NCI-H2171 treated with DMSO at 0.1 percent for 48 hours (cell line): ENCODE measurements at places on chromosomes 1 and 21.
A peak's percentile ranks its signal among the peaks of the same experiment; 100 is the strongest.

DNA sequence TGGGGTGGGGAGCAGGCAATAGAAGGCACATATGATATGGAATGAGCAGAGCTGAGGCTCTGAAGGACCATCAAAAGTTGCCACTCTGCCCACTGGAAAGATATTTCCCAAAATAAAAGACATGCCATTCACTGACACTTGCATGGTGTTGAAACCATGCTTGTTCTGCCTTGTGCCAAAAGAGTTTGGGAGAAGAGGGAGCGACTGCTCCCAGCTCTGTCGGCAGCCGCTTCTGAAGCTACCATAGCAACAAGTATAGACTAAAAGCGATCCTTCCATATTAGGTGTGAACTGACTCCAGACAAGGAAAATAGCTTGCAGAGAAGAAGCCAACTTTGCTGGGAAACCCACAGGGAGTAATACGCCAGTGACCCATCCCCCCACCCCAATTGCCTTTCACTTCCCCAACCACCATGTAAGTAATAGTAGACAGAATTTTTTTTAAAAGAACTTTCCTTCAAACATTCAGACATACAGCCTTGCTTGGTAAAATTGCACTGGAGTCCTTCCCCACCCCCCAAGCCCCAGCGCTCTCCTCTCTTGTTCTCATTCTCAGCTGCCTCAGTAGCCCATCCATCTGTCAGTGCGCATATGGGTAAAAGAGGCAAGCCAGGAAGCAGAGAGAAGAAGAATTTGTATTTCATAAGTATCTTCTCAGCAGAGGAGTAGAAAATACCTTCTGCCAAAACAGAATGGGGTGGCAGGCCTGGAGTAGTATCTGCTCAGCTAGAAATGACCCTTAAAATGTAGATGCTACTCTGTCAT, 263.7 kb downstream of the OMA1 start:
- DNase-seq, result no peak

- no peak for DNase-seq
Measured at GRCh38 chr1:55363268-55363667, 148.1 kb upstream of the USP24 start.

DNA sequence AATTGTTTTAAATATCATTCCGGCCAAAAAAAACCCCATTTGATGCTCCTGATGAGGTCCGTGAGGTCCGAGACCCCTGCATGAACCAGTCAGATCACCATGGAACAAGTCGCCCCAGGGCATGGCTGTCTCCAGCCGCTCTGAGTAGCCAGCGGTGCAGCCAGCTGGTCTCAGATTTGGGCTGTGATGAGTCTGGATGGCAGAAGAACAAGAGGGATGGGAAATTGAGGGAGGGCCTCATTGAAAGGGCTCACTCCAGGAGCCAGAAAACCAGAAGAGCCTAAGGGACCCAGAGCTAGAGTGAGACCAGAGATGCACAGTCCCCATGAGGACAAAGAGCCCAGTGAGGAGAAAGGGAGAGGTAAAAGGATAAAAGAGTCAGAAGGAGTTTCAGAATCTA, 174.0 kb downstream of the TOMM20 start:
- no peak for DNase-seq

GRCh38 chr1:9724706-9725476, 73.4 kb downstream of the PIK3CD start:
- DNase-seq, result peak; percentile 46

DNA sequence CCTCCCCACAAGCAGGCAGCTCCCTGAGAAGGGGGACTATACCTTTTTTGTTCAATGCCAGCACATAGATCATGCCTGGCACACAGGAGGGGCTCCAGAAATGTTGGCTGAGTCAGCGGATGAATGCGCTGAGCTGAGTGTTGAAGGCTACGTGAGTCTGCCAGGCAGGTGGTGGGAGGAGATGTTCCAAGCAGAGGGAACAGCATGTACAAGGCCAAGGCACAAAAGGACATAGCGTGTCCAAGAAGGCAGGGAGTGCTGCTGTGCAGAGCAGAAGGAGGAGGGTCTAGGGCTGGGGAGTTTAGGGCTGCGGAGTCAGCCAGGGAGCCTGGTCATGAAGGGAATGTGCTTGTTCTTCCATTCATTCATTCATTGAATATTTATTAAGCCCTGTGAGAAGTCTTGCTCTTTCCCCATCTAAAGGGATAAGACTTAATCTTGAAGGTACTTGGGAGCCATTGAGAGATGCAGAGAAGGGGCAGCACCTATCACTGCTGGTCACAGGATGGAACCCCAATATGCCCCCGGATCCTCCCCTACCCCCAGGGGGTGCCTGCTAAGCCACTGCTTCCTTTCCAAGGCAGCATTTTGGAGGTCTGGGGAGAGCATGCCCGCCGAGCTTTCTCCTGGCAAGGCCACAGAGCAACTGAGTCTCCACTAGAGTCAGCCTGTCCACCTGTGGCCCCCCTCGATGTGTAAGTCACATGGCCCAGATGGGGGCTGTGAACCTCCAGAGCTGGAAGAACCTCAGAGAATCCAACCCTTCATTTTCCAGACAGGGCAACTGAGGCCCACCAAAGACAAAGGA, 31.2 kb upstream of the LAPTM5 start:
- DNase-seq, result no peak

GRCh38 chr1:54710841-54711240, 4.8 kb upstream of the TTC4 start:
- DNase-seq, result no peak

DNA sequence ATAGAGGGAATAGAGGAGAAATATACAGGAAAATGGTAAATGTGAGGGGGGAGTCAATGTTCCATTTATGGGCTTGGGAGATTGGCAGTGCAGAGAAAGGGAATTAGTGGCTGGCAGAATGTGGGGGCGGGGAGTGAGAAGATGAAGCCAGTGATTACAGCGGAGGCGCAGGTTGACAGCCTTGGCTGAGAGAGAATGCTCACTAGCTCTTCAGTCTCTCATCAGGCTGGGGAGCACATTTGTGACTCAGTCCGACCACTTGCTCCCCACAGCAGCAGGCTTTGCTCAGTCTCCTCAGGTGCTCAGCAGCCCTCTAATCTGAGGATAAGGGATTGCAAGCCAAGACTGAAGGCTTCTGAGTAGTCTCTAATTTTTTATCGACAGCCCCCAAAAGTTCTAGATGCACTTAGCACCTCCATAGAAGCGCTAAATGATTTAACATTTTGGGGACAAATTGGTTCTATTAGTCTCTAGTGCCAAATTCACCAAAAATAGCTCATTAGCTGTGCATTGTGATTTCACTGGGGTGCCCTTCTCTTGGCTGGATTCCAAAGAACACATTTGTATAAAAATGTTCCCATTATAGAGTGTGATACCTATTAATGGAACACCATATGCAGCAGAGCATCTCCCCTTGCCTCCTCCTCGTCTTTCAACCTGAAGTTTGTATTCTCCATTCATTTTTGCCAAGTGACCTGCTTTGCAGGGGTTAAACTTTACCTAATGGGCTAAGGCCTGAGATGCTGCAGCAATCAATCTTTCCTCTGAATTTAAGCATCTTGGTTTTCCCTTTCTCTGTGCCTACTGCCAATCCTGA, 191.8 kb downstream of the ZNF326 start:
- no peak for DNase-seq

DNA sequence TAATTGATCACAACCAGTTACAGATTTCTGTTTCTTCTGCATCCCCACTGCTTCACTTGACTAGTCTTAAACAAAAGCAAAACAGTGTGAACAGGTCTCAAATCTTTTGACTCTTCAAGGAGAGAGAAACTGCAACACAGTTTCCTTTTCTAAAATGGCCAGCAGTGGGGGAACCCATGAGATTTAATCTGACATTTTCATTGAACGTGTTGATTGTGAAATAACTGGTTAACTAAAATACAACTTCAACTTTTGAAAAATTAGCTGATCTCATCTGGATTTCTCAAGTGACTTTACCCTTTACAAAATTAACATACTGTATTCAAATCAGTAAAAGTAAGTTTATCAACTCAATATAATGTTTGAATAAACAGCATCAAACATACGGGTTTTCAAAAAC, 143.0 kb downstream of the HFM1 start:
- DNase-seq, result no peak

DNA sequence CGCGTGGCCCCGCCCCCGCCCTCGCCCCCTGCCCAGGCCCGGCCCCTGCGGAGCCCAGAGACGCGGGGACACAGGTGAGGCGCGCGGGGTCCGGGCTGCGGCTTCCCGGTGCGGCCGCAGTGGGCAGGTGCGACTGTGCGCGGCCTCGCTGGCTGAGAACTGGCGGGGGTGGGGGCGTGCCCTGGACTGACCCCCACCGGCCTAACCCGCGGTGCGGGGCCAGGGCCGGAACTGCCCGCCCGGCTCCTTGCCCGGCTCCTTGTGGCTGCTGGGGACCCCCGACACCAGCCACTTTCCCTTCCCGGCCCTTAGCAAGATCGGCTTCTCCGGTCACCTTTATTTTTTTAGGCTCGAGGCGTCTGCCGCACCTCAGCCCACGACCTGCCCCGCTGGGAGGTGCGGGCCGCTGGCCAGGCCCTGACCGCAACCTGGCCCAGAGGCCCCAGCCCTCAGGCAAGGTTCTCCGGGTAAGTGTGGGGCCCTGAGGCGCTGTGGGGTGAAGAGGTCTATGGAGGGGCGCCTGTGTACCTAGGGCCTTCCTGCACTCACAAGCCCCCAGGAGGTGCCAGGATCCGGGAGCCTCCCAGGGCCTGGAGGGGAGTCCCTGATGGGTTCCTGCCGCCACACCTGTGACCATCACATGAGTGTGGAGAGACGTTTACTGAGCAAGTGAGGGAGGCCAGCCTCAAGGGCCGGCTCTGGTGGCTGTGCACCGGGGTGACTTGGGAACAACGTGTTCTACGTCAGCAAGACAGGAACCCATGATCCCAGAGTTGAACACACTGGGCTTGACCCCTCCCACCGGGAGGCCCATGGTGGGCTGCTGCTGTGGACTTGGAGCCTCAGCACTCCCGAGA, at the start of gene SMIM1:
Gene SMIM1, plus strand, starts transcription at position 35 of the 857 bp plus-strand sequence. CDS start 2,625 bp downstream, outside the sequence.
- DNase-seq, result no peak

GRCh38 chr1:166297993-166298392, 131.2 kb upstream of the FAM78B start:
- DNase-seq, result no peak

GRCh38 chr1:175146529-175147213, 45.9 kb downstream of the KIAA0040 start:
- peak; percentile 69 for DNase-seq

- no peak for DNase-seq
Measured at GRCh38 chr1:81387446-81387845, 413.3 kb upstream of the ADGRL2 start.

DNA sequence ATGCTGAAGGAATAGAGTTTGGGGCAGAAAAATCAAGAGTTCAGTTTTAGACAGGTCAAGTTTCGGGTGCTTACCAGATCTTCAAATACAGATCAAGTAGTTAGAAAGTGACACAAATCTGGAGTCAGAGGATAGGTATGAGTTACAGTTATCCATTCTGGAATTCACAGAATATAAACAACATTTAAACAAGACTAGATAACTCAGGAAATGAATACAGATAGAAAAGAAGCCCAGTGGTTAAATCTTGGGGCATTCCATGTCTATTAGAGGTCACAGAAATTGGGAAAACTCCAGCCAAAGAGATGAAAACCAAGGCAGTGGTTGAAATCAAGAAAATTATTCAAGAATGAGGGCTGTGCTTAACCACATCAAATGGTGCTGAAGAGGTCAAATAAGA, 187.0 kb upstream of the HP1BP3 start:
- DNase-seq, result no peak

- no peak for DNase-seq
Measured at GRCh38 chr1:156281281-156281680, 1.3 kb downstream of the SMG5 start.

- DNase-seq, result peak; percentile 76
Measured at GRCh38 chr1:24830680-24831272, 85.5 kb downstream of the CLIC4 start.

GRCh38 chr21:14099570-14099969, 111.2 kb downstream of the LIPI start:
- no peak for DNase-seq

DNA sequence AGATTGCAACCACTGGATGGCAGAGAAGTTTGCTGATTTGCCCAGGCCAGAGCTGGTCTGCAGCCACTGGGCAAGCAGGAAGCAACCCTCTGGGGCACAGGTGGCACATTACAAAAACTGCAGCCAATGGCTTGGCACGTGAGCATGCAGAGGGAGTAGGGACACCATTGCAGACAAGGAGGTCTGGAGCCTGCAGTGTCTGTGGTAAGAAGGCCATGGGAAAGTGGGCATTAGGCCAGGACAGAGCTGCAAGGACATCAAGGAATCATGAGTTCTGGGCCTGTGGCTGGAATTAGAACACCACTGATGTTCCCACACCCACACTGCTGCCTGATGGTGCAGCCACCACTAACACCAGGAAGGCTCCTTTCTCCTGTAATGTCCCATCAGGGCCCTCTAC, 113.0 kb downstream of the TSEN15 start:
- DNase-seq, result no peak

DNA sequence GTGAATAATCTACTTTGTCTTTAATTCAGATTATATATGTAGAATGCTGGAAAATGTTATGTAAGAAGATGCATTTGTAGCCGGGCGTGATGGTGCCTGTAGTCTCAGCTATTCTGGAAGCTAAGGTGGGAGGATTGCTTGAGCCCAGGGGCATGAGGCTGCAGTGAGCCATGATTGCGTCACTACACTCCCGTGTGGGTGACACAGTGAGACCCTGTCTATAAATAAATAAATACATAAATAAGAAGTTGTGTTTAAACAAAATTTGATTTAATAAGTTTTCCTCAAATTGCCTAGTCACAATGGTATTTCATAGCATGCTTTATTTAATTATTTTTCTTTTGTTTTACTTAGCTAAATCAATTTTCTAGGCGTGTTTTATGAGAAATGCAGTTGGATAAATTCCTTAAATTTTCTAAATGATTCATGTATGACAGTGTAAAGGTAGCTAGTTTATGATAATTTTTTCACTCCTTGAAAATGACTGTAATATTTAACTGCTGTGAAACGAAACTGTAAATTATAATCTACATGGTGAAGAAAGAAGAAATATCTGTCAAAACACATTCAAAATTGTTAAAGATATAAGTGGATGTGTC, 232.6 kb downstream of the SRGAP2C start:
- DNase-seq, result no peak

GRCh38 chr1:18004278-18004677, 103.3 kb upstream of the IGSF21 start:
- no peak for DNase-seq

DNA sequence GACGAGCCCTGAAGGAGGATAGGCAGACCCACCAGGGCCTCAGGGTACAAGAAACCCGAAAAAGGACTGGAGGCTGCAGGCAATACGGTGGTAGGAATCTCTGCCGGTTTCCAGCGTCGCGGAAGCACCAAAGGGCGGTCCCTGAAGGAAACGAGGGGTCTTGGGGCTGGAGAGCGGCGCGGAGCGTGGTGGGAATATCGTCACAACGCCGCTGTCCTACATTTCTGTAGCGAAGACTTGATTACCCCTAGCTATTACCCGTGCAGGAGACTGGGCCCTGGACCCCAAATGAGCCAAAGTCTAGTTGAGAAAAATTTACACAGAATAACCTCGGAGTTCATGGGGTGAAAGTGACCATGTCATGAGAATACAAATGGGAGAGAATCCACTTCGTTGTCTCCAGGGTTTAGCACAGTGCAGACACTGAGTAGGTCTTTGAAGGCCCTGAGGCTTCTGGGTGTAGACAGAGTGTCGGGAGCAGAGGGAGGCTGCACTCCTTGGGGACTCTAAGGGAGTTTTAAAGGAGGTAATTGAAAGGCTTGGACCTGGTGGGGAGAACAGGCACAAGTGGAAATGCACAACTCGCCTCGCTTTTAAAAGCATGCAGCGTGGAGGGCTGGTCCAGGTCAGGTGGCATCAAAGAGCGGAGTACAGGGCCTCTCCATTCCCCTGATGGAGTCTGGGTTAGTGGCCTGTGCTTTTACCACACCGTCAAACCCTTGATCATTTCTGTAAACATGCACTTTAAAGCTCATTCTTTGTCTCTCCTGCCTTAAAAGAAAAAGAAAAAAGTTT, 1.5 kb downstream of the ATP1A1 start:
- DNase-seq, result peak; percentile 50
